ENCODE measurements at places on chromosomes 6 and 20.
A peak's percentile ranks its signal among the peaks of the same experiment; 100 is the strongest.

GRCh38 chr6:39092124-39092523, 22.9 kb downstream of the SAYSD1 start:
- DNase-seq = no peak

GRCh38 chr20:50982363-50982762, 23.7 kb downstream of the MOCS3 start:
- DNase-seq = no peak

GRCh38 chr6:160305926-160306713, 42.1 kb upstream of the SLC22A3 start:
- DNase-seq = no peak

DNA sequence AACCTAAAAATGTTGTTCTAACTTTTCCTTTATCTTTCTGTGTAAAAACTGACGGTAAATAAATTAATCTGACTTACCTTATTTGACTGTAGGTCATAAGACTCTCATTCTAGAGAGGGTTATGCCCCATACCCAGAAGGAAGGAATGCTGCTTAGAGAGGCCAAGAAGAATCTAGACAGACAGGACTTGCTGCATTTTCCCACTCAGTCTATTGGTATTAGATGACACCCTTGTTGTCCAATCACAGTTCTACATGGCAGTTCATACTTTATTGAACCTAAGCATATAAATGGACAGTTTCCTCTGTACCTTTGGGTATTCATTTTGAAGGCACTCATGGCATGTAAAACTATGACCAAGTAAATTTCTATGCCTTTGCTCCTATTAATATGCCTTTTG, 359.6 kb upstream of the ID4 start:
- DNase-seq = no peak

DNA sequence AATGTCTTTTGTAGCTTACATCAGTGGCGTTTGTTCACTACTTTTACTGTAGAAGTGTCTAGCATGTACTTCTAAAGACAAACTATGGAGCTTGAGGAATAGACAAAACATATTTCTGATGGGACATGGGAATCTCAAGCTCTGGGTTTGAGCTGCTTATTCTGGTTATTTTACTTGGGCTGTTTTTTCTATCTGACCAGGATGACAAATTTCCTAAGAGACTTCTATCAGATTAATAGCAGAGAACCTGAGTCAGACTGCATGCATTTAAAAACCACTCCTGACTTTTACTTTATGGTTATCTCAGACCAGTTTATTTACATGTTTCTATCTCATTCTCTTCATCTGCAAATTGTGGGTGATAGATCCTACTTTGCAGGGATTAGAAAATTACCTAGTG, 1282.3 kb upstream of the GJE1 start:
- DNase-seq = no peak

DNA sequence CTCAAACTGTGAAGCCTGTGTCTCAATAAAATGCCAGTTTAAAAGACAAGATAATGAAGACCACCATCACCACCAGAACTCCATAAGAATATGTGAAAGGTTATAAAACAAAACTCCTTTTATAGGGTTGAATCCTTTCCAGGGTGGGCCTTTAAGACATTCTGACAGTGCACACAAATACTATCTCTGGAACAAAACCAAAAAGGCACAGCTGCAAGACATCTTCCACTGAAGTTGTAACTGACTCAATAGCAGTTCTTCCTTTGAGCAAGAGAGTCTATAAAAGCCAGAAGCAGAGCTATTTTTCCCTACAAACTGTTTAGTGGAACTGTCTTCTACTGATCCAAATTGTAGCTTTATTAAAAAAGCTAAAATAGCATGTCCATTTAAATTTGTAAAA, 81.6 kb downstream of the EPB41L2 start:
- no peak for DNase-seq

DNA sequence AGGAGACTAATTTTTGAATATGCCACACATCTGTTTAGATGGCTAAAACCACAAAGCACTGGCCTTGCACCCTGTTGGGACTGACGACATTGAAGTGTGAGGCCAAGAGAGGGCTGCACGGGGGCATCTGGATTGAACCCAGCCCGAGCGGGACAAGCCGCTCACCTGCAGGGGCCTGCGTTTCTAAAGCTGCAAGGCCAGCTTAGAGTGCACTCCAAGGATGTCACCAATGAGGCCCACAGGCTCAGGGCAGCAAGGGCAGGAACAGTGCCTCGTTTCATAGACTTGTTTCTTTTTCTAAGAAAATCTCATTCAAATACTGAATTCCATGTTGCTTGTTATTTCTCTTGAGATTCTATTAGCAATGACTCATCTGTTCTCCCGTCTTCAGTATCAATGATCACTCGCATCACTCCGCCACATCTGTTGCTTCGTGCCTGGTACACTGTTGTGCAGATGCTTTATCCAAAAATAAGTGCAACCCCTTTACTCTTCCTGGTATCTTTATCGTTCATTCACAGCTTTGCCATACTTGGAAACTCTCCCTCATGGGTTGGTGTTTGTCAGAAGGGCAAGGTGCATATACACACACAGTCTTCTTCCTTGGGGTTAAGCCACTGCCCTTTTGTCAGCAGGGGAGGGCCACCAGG, 120.1 kb downstream of the IRF4 start:
- DNase-seq = no peak

DNA sequence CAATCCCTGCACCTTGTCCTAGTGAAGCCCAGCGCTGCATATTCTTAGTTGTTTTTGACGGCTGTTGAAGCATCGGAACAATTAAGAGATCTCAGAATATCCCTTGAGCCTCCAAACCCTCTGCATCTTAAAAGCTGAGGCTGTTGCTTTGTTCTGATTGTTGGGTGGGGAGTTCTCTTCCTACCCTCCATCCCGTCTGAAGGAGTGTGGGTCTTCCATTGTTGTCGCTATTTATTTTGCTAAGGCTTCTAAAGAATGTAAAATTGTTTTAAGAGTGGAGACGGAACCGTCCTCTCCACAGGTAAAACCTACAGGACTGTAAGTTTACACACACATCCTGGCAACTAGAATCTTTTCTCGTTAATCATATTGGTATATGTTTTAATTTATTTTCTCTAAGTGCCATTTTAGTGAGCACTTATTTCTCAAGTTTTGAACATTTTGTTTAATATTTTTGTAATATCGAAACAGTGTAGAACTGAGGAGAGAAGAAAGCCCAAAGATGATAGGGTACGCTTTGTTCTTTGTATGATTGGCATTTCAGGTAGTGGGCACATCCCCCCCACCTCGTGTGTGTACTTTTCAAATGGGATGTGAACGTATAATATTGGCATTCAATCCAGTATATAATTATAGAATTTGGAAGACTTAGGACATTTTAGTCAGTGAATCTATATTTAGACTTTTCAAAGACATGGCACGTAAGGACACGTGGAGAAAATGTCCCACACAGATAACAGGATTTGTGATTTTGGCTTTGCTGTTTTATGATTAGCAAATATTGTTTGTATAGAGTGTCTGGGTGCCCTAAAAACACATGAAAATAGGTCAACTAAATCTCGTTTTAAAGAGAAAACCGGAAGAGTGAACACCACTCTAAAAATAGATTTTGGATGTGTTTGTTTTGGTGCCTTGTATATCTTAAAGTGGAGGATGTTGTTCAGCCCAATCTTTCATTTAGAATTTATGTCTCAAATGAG, 1.3 kb downstream of the RNF146 start:
- no peak for DNase-seq

GRCh38 chr6:49530141-49530776, 20.2 kb upstream of the C6orf141 start:
- DNase-seq = no peak

- no peak for DNase-seq
Observed at GRCh38 chr20:18904624-18905023, 91.0 kb downstream of the SCP2D1 start.

DNA sequence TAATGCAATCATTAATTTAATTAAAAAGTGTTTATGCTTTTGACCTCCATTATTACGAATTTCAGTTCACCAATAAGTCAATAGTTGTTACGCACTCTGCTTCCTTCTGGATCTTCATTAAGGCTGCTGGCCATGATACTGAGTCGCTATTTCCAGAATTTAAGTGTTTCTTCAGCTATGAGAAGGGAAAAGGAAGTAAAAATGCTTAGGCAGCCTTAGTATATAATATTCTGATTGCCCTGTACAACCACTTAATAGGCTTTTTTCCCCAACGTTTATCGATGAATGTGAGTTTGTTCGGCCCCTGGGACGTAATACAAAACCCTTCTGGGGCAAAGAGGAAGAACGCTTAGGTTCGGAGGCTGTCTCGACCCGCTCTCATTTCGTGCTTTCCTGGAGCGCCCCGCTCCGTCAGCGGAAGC, 644 bp downstream of the OARD1 start:
- DNase-seq = no peak

DNA sequence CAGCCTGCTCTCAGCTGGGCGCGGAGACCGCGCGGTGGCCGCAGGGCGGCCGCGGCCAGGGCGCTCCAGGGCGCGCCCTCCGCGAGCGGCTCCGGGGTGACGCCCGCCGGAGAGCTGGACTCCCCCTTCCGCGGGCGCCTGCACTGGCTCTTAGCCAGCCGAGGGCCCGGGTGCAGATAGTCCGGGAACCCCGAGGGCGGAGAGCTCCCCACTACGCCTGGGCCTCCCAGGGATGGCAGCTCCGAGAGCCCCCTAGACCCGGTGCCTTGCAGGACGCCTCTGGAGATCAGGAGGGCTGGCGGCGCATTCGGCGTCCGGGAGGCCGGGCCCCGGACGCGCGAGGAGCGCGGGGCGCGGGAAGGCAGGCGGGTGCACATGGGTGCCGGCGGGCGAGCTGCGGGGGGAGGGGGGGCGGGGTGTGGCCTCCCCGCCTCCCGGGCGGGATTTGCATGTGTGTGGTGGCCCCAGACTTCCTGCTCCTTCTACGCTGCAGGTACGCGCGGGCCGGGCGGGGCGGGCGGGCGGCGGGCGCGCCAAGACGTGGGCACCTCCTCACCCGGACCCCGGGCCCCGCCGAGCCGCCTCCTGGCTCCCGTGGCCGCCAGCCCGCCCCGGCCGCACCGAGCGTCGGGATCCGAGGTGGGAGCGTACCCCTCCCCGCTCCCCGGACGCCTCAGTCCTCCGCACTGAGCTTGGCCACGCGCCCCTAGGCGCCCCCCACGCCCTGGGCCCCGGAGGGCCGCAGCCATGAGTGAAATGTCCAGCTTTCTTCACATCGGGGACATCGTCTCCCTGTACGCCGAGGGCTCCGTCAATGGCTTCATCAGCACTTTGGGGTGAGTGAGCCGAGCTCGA, at the start of gene ITPR3:
Gene ITPR3 (plus strand): TSS at position 467 of the 855 bp plus-strand sequence. CDS start 281 bp downstream, at position 748.
- peak; percentile 65 for DNase-seq

DNA sequence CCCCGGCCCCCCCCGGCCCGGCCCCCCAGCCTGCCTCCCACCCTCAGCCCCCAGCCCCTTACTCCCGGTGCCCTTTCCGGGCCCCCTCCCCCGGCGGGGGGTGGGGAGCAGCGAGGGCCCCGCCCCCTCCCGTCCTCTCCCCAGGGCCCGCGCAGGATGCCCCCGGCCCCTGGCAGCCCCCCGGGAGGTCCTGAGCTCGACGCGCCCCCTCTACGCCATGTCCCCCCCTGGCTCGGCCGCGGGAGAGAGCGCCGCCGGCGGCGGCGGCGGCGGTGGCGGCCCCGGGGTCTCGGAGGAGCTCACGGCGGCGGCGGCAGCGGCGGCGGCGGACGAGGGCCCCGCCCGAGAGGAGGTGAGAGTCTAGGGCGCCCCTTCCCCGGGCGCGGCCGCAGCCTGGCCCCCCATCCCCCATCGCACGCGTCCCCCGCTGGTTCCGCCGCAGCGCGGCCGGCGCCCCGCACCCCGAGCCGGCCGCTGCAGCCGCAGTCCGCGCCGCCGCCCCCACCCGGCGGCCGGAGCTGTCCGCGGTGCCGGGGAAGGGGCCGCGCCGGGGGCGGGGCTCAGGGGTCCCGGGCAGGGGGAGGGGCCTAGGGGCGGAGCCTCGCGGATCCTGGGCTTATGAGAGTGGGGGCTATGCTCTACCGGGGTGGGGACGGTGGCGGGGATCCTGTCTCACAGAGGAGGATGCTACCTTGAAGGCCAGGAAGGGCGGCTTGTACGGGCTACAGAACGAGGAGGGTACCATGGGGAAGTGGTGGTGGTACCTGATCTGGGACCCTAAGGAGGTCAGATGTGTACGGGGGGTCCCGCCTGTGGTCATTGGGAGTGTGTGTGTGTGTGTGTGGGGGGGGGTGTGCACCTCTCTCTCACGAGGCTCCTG, 516 bp downstream of the TMEM151B start:
- DNase-seq = no peak

GRCh38 chr20:38460040-38460623, 12.5 kb upstream of the RALGAPB start:
- no peak for DNase-seq

DNA sequence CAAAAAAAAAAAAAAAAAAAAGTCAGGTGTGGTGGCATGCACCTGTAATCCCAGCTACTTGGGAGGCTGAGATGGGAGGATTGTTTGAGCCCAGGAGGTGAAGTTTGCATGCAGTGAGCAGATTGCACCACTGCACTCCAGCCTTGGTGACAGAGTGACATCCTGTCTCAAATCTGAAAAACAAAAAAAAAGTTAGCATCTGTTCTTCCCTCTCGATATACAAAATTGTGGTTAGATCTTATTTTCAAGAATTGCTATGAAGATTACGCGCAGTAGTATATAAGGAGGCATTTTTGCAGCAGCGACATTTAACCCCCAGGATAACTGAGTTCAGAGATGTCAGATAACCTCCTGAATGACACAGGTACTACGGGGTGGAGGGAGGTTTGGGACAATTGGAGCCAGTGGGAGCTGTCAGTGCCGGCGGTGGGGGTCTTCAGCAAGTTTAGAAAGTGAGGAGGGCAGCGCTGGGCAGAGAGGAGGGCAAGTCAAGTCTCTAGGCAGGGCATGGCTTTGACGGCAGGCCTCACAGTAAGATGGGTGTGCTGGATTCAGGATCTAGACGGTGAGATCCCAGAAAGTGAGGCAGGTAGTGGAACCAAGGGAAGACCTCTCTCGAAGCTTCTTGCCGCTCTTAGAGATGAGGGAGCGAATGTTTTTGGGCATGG, 26.2 kb upstream of the MRPS18A start:
- no peak for DNase-seq

DNA sequence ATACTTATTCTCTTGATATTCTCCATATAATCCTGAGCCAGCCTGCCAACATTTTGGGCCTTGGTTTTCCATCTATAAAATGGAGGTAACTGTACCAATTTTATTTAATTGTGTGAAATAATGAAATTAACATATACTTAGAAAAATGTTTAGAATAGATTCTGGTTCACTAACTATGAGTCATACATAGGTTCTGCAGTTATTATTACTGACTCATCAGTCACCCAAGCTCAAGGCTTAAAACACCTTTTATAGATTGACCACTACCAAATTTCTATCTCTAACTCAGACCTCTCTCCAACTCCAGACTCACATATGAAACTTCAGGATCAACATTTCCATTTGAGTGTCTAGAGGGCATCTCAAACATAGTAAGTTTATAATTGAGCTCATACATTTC, 1277.2 kb upstream of the GJE1 start:
- DNase-seq = no peak
